ENCODE measurements at places on chromosomes 5 and 9. TPM values are rescaled to one million over a fixed set of nuclear protein-coding genes. Genes with fewer than 3 reads are reported as not detected.

DNA sequence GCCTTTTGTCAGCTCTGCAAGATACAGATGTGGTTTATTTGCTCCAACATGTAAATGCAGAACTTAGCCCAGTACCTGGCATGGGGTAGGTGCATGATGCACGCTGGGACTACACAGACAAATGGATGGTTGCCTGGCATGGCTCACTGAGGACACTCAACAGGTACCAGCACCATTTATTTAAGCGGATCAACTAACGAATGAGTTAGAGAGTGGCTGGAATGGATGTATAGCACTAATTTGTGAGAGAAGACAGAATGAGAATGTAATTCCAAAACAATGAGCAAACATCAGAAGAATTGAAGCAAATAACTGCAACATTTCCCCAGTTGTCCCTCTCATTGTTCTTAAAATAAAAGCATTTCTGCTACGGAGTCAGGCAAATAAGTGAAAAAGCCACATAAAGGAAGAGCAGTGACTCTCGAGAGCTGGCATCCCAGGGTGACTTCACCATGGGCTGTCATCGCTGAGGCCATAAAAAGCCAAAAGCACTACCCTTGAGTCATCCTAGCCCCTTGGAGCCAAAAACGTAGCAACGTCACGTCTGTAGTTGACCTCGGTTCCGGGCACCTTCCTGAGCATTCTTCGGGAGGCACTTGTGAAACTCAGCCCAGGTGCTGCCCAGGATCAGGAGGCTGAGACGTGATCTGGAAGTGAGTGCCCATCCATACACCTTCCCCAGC, 290.3 kb downstream of the NSG2 start:
- no peak for DNase-seq

DNA sequence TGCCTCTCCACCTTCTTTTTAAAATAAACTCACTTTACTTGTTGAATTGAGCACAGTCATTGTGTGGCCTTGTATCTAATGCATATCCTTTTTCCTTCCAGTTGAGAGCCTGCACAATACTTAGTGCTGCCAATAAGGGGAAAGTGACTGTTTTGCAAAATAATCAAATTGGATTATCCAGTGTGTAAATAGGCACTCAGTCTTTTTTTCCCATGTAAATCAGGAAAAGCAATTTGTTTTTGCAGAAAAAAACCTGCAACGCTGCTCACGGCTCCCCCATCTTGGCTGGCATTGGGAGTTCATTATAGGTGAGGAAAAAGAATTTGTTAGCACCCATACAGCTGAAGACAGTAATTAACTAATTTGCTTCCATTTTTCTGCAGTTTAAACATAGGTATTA, 299.9 kb downstream of the CSNK1G3 start:
- no peak for DNase-seq

DNA sequence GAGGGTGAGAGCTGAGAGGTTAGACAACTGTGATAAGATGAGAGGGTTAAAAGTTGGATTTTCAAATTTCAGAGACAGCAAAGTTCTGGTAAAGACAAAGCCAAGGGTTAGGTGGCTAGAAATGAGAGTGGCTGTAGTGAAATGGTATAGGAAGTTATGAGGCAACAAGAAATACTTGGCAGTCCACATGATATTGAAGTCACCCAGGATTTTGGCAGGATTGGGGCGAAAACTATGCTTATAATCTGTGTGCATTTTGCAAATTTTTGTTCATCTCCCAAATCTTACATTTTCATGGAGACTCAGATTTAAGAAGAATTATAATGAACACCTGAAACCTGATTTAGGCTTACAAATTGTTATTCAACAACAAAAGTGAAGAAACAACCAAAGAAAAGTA, 35.6 kb downstream of the C9 start:
- no peak for DNase-seq

DNA sequence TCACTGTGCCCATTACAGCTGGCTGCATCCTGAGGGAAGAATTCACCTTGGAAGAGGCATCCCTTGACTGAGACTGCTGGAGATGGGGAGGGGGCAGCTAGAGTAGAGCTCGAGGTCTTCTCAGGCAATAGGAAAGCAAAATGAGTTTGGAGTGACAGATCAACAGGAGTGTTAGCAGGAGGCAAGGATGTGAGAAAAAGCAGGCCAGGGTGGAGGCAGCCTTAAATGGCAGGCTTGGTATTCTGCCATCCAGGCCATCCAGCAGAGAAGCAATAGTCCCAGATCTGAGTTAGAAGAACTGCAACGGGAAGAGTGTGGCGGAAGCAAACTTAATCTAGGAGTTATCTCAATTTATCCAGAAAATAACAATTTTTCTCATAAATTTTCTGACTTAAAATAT, 6.1 kb downstream of the ADAMTS12 start:
- DNase-seq, result no peak

GRCh38 chr5:79613549-79613948, 1.3 kb downstream of the TENT2 start:
- DNase-seq, result no peak

DNA sequence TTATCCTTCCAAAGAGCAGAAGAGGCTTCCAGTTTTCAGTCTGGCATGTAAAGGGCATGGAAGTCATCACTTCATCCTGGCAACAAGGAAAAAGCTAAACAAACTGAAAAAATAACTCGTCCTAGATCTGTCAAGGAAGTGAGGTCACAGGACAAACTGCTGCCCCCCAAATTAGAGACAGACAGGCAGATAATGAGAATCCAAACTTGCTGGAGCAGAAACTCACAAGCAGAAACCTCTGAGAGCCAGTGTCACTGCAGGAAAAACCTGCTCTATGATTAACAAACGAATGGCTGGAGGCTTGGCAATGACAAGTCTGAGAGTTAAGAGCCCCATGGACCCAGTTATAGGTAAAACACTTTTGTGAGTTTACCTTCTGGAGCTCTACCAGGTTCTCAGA, 18.9 kb upstream of the MLANA start:
- no peak for DNase-seq

GRCh38 chr9:4079906-4080305, 220.0 kb downstream of the GLIS3 start:
- DNase-seq, result no peak

- DNase-seq, result no peak
Measured at GRCh38 chr5:150434464-150434863, 15.1 kb downstream of the RPS14 start.

- DNase-seq, result no peak
Measured at GRCh38 chr5:40584054-40584453, 95.7 kb upstream of the PTGER4 start.

DNA sequence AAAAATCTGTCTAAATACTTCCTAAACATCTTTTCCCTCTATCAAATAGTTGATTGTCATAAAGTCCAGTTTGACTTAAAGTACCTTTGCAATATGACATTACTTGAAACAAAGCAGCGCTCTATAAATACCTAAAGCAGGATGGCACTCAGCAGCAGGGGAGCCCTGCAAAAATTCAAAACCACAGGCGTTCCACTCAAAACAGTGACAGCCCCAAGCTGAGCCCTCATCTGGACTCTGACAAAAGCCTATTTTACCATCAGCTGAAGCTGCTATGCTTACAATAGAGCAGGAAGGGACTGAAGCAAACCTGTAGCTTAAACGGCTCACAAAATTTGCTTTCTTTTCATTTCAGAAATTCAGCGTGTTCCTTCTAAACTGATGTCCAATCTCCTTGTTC, 11.5 kb downstream of the GABRA6 start:
- DNase-seq, result no peak

- no peak for DNase-seq
Measured at GRCh38 chr9:124934290-124934689, 6.6 kb downstream of the GOLGA1 start.

Gene CYSRT1
- 0.42 TPM for total RNA-seq

Gene TMEM174
- not detected for total RNA-seq

All from urinary bladder (tissue), 4 donors.